NCI-H1105 treated with DMSO at 0.1 percent for 48 hours (cell line): ENCODE measurements at places on chromosomes 3 and 15.

- peak; percentile 80 for DNase-seq
Measured at GRCh38 chr3:155701882-155702465, 42.9 kb downstream of the PLCH1 start.

GRCh38 chr3:99686469-99686868 is 48.1 kb downstream of the COL8A1 start:
- no peak for DNase-seq

DNA sequence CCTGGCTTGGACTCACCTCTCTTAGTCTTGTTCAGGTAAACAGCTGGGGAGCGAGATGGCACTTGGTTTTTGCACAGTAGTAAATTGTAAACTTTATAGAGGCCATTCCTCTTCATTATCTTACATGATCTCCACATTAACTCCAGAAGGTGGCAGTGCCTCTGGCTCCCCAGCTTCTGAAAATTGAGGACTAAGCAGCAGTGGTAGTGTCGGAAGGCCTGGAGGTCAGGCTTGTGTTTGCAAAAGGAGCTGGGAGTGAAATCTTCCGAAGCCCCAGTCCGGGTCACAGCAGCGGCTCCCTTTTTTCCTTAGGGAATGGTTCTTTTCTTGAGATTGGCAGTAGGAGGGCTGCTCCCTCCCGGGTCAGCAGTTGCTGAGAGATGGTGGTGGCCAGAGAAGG is 85.7 kb downstream of the FNDC3B start:
- no peak for DNase-seq

DNA sequence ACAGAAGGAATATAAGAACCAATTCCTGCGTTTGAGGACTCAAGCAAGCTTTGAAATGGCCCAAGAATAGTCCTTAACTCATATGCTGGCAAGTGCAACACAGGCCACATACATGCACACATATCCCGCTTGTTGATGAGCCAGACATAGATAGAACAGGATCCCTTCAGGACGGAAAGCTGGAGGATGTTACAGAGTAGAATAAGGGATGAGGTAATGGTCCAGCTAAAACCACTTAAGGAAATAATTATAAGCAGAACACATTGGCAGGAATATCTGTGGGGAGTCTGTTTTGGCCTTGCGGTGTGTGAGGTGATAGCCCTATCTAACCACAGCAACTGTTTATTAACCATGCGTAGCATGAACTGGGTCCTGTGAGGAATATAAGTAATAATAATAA is 25.0 kb downstream of the SCG3 start:
- DNase-seq, result no peak

GRCh38 chr15:76988867-76989780 is 5.8 kb upstream of the PSTPIP1 start:
- DNase-seq, result no peak

DNA sequence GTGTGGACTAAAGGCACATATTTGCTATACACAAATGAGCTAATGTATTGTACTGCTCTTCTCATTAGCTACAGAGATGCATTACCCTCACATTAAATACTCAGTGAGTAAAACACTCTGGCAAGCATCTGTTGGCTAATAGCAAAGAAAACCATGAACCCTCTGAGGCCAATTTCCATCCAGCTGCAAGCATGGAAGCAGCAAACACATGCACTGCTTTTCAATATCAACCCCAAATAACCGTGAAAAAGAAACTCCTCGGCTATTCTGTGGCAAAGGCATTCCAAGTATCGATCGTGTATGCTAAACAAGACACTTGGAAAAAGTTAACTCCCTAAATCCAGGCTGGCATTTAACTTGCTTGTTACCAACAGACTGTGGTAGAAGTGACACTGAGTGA is 67.0 kb downstream of the PEAK1 start:
- DNase-seq, result no peak
